ENCODE measurements at places on chromosomes 16 and 17.
A peak's percentile ranks its signal among the peaks of the same experiment; 100 is the strongest.

DNA sequence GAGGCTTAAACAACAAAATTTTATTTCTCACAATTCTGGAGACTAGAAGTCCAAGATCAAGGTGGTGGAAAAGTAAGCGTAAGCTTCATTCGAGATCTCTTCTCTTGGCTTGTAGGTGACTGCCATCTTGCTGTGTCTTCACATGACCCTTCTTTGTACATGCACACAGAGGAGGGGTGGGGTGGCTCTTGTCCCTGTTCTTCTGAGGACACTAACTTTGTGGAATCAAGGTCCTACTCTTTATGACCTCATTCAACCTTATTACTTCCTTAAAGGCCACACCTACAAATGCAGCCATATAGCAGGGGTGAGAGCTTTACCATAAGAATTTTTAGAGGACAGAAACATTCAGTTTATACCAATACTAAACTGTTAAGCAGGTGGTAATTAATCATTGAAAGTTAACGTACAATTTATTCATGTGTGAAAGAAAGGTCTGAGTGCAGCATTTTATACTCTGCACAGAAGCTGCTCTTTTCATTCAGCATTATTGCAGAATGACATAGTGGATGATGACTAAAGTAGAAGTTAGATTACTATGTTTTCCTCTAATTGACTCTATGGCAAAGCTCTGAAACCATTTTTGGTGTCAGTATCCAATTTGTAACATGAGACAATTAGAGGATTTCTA lies 139.9 kb upstream of the HLF start:
- no peak for DNase-seq

DNA sequence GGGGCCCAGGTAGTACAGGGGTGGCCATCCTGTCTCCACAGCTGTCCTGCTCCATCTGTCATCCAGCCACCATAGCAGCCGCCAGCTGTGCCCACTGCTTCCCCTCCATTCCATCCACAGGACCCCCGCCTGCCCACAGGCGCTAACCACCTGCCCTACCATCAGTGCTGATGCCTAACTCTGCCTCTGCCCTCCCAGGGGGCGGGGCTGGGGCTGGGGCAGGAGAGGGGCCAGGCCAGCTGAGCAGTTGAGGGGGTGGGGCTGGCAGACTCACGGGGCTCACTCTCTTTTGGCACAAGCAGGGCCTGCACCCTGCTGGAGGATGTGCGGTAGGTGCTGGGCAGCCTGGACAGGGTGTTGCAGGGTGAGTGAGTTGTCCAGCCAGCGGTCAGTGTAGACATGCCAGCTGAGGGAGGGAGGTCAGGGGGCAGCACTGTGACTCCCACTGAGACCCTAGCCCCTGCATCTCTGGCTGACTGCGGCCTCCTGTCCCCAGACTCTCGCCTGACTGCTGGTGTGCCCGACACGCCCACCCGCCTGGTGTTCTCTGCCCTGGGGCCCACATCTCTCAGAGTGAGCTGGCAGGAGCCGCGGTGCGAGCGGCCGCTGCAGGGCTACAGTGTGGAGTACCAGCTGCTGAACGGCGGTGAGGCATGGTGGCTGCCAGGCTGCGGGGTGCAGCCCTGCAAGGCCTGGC lies 9.6 kb downstream of the GALK1 start:
- no peak for DNase-seq

- DNase-seq, result no peak
Observed at GRCh38 chr16:87847785-87848675, 21.3 kb downstream of the SLC7A5 start.

- DNase-seq, result peak; percentile 23
Observed at GRCh38 chr17:50003911-50004310, 8.9 kb upstream of the DLX3 start.

DNA sequence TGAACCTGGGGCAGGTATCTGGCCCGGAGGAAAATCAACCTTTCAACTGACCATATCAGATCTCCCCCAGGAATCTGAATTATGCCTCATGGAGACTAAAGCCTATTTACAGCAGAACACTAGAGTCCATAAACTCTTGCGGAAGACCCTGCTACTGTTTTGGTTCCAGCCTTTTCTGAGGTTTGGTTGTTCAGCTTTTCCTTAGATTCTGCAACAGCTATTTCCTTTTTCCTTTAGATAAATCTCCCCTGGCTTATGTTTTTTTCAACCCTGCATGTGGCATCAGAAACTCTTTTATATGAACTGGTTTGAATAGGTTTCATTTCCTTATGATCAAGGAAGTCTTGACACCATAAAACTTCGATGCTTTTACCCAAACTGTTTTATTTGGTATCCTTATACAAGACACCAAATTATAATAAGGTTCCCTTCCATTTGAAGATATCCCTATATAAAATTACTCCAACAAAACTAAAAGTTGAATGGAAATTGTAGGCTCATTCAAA lies 13.1 kb downstream of the SPOP start:
- DNase-seq, result no peak

DNA sequence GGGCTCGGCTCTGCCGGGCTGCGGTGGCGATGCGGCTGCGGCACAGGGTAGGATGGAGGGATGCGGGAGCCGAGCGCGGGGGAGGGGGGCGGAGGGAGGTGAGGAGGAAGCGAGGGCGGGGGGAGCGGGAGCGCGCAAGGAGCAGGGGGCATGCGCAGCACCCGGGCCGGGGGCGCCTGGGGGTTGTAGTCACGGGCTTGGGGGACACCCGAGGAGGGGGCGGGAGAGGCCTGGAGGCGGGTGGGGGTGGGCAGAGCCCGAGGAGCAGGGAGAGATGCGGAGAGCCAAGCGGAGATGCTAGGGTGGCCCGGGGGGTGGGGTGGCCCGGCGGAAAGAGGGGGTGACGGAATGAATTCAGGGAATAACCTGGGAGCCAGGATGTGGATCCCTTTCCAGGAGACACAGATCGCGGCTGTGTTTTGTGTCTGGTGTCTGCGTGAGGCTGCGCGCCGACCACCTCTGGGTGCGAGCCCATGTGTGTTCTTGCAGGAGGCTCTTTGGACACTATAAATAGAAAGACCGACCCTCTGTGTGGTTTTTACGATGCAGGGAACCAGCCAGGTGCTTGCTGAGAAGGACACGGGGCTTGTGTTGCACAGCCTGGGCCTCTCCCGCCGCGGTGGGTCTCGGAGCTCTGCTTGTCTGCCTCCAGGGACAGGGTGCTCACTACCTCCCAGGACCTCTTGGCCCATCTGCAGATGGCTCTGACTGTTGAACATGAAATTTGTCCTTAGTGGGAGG lies at the start of gene STX1B:
STX1B (minus strand) TSS at position 54 of the 741 bp plus-strand sequence. CDS start 242 bp downstream, outside the sequence.
- no peak for DNase-seq

DNA sequence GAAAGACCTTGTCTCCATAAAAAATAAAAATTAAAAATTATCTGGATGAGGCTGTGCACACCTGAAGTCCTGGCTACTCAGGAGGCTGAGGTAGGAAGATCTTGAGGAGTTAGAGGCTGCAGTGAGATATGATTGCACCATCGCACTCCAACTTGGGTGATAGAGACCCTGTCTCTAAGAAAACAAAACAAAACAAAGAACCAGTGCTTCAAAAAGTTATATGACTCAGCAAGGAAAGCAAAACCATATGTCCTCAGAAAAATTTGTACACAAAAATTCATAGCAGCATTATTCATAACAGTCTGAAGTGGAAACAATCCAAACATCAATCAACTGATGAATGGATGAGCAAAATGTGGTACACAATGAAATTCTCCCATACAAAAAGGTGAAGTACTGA lies 48.9 kb downstream of the SLFN5 start:
- DNase-seq, result no peak

GRCh38 chr16:11792410-11793241 lies 4.4 kb downstream of the ZC3H7A start:
- DNase-seq, result no peak

- no peak for DNase-seq
Observed at GRCh38 chr16:13322336-13322735, 420.9 kb downstream of the SHISA9 start.

GRCh38 chr16:85735225-85735635 lies 15.7 kb downstream of the C16orf74 start:
- DNase-seq, result no peak

- DNase-seq, result no peak
Observed at GRCh38 chr16:54694651-54695050, 236.0 kb upstream of the IRX5 start.

- DNase-seq, result no peak
Observed at GRCh38 chr17:61555127-61555566, 35.9 kb downstream of the NACA2 start.

DNA sequence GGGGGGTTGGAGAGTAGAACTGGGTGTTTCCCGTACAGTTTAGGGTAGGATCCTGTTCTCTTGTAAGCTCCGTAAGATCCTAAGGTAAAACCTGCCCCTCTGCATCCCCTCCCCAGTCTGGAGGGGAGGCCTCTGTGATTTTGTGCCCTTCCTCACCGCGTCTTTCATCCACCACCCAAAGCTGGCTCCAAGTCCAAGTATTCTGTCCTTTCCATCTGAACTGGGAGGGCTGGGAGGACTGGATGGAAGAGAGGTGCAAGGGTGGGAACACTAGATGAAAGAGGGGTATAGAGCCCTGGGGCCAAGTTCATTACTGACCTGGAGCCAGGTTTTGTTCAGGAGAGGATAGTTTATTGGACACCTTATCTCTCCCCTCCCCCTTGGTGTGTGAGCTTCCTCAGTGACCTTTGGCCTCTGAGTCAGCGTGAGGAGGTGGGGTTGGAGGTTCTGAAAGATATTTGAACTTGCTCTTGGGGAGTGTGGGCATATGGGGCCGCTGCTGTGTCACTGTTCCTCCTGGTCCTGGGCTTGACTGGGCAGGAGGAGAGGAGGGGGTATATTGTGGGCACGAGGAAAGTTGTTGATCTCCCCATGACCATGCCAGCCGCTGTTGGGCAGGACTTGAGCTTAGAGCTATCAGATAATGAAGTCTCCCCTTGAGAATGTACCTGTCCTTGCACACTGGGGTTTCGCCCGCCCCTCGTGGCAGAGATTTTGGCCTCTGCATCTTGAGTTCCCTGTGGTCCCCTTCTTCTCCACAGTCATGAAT lies 1.6 kb downstream of the LASP1 start:
- peak; percentile 81 for DNase-seq

DNA sequence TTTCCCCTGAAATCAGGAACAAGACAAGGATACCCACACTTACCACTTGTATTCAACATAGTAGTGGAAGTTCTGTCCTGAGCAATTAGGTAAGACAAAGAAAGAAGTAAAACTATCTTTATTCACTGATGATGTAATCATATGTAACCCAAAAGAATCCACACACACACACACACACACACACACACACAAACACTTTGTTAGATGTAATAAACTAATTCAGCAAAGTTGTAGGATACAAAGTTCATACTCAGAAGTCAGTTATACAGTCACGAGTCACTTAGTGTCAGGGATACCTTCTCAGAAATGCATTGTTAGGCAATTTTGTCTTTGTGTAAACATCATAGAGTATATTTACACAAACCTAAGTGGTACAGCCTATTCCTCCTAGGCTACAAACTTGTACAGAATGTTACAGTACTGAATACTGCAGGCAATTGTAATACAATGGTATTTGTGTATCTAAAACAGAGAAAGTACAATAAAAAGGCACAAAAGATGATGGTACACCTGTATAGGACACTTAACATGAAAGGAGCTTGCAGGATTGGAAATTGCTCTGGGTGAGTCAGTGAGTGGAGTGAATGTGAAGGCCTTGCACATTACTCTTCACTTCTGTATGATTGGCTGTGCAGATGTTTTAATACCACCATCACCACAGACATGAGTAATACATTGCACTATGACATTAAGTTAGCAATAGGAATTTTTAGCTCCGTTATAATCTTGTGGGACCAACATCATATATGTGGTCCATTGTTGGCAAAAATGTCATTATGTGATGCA lies 370.1 kb downstream of the ZFHX3 start:
- DNase-seq, result no peak

DNA sequence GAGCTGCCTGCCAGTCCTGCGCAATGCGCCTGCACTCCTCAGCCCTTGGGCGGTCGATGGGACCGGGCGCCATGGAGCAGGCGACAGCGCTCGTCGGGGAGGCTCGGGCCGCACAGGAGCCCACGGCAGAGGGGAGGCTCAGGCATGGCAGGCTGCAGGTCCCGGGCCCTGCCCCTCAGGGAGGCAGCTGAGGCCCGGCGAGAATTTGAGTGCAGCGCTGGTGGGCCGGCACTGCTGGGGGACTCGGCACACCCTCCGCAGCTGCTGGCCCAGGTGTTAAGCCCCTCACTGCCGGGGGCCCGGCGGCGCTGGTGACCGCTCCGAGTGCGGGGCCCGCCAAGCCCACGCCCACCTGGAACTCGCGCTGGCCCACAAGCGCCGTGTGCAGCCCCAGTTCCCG lies 13.6 kb upstream of the FADS6 start:
- no peak for DNase-seq

DNA sequence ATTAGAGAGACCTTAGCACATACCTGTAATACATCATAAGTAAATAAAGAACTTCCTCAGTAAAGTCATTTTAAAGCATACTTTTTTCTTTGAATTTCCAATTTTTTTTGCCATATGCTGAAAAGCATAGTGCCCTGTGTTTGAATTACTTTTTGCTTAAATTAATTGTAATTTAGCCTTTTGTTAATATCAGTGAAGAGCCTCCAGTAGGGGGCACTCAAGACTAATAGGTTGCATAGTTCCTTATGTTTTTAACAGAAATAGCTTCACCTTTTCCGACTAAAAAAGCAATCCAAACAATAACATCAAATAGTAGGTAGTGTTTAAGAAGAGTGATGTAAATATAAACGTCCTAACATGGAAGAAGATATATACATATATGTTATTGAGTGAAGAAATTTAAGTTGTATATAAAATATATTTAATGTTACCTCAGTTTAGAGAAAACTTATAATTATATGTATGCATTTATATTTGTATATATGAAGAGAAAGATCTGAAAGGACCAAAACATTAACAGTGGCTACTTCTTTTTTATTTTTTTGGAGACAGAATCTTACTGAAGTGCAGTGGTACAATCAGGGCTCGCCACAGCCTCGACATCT lies 18.6 kb downstream of the RAD51C start:
- DNase-seq, result no peak

DNA sequence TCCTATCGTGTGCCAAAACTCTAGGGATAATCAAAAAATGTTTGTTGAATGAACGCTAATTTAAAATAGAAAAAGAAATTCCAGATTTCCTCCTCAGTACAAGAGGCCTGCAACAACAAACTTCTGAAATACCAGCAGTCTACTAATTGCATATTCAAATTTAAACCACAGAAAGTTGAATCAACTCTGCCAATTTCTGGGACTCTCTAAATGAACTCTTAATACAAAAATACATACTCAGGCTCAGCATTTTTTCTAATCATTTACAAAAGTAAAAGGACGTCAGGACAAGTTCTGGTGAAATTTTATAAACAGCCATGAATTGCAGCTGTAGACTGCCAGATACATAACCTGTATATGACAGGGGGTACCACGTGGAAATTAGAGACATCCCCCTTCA lies 49.0 kb downstream of the KANSL1 start:
- DNase-seq, result no peak

- no peak for DNase-seq
Observed at GRCh38 chr17:27977751-27978688, 64.5 kb upstream of the NLK start.

DNA sequence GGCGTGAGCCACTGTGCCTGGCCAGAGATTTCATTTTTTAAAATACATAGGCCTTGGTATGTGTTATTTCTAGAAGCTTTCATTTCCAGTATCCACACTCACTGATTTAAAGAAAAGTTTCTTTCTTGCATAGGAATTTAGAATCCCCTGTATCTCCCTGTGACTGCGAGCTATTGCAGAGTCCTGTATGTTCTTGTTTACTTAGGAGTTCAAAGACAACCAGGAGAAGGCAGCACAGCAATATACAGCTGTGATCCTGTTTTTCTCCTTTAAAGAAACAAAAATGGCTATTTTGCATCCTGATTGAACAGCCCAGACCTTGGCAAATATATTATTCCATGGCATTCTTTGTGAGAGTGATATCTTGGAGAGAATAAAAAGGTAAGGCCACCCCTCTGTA lies 185.0 kb upstream of the COX10 start:
- DNase-seq, result no peak
